ENCODE measurements at places on chromosomes 6 and 20. TPM values are rescaled to one million over a fixed set of nuclear protein-coding genes. Genes with fewer than 3 reads are reported as not detected.

The DDO gene
- 0.16 TPM for total RNA-seq

The SYNDIG1 gene
- 1.6 TPM for total RNA-seq

The GRIK2 gene
- 0.36 TPM for total RNA-seq

The KIF25 gene
- 0.03 TPM for total RNA-seq

The PLN gene
- not detected for total RNA-seq

The HLA-DRB1 gene
- not detected for total RNA-seq

The DDRGK1 gene
- 103 TPM for total RNA-seq

The HDGFL1 gene
- total RNA-seq = not detected

The SLC16A10 gene
- total RNA-seq = 0.70 TPM

The PACRG gene
- total RNA-seq = not detected

The MDFI gene
- 0.67 TPM for total RNA-seq

The CGA gene
- total RNA-seq = 0.24 TPM

The KCNK5 gene
- 1.0 TPM for total RNA-seq

The MYLK4 gene
- total RNA-seq = 0.10 TPM

The C6orf163 gene
- total RNA-seq = 0.15 TPM

The OR2J3 gene
- total RNA-seq = not detected

The NKX2-2 gene
- not detected for total RNA-seq

The CLPSL1 gene
- total RNA-seq = not detected

The ITPR3 gene
- 48.3 TPM for total RNA-seq

The HLA-DMA gene
- 3.3 TPM for total RNA-seq

The TRIM15 gene
- not detected for total RNA-seq

The SLC22A3 gene
- total RNA-seq = 47.2 TPM

The BACH2 gene
- 1.6 TPM for total RNA-seq

The KCNK16 gene
- total RNA-seq = not detected
